ENCODE measurements at places on chromosomes 16 and 17. TPM values are rescaled to one million over a fixed set of nuclear protein-coding genes. Genes with fewer than 3 reads are reported as not detected.

ZG16 gene
- polyA plus RNA-seq, result 0.08 TPM

TTLL6 gene
- polyA plus RNA-seq, result 0.07 TPM

SLC5A11 gene
- not detected for polyA plus RNA-seq

ARHGDIG gene
- 11.4 TPM for polyA plus RNA-seq

CCT6B gene
- polyA plus RNA-seq, result 0.82 TPM

KRTAP2-1 gene
- not detected for polyA plus RNA-seq

NECAB2 gene
- polyA plus RNA-seq, result 2.1 TPM

METTL16 gene
- 24.3 TPM for polyA plus RNA-seq

LRRC37A2 gene
- 4.8 TPM for polyA plus RNA-seq

ATF7IP2 gene
- polyA plus RNA-seq, result 54.7 TPM

KSR1 gene
- polyA plus RNA-seq, result 6.3 TPM

CLEC10A gene
- 1.8 TPM for polyA plus RNA-seq

MSLN gene
- polyA plus RNA-seq, result not detected

FASN gene
- polyA plus RNA-seq, result 47.5 TPM

PIMREG gene
- polyA plus RNA-seq, result not detected

STX4 gene
- 50.5 TPM for polyA plus RNA-seq

HS3ST6 gene
- polyA plus RNA-seq, result not detected

OSGIN1 gene
- 7.4 TPM for polyA plus RNA-seq

SLC12A3 gene
- not detected for polyA plus RNA-seq

ACSM5 gene
- polyA plus RNA-seq, result 0.17 TPM

EXOC3L1 gene
- 7.0 TPM for polyA plus RNA-seq

ALDH3A1 gene
- polyA plus RNA-seq, result not detected

ZNF500 gene
- 7.1 TPM for polyA plus RNA-seq

SPNS3 gene
- polyA plus RNA-seq, result 0.50 TPM

EPOP gene
- polyA plus RNA-seq, result 3.1 TPM

AXIN2 gene
- polyA plus RNA-seq, result 20.0 TPM

MAP3K14 gene
- polyA plus RNA-seq, result 11.2 TPM

PRRT2 gene
- polyA plus RNA-seq, result 0.24 TPM

NQO1 gene
- polyA plus RNA-seq, result 14.3 TPM

SMIM36 gene
- polyA plus RNA-seq, result not detected

KRTAP9-4 gene
- polyA plus RNA-seq, result not detected

PITPNM3 gene
- 0.42 TPM for polyA plus RNA-seq

NACA2 gene
- polyA plus RNA-seq, result not detected

RAB26 gene
- 0.28 TPM for polyA plus RNA-seq

SOX15 gene
- polyA plus RNA-seq, result 2.2 TPM

TNP2 gene
- polyA plus RNA-seq, result not detected

CMTR2 gene
- polyA plus RNA-seq, result 2.4 TPM

SEPHS2 gene
- polyA plus RNA-seq, result 62.8 TPM

PER1 gene
- 164 TPM for polyA plus RNA-seq

KRT31 gene
- not detected for polyA plus RNA-seq

ZDHHC1 gene
- 5.1 TPM for polyA plus RNA-seq

DNASE1L2 gene
- polyA plus RNA-seq, result 0.50 TPM

CDH13 gene
- polyA plus RNA-seq, result 99.4 TPM

HOXB5 gene
- 0.04 TPM for polyA plus RNA-seq

CDC6 gene
- polyA plus RNA-seq, result 2.8 TPM

ALOX12B gene
- polyA plus RNA-seq, result not detected

SLFN11 gene
- polyA plus RNA-seq, result 7.8 TPM

KRT27 gene
- not detected for polyA plus RNA-seq

DPEP1 gene
- polyA plus RNA-seq, result not detected

OR1F1 gene
- not detected for polyA plus RNA-seq

TAT gene
- polyA plus RNA-seq, result not detected

TSPAN10 gene
- 0.07 TPM for polyA plus RNA-seq

STAC2 gene
- 0.76 TPM for polyA plus RNA-seq

RBFOX1 gene
- 15.5 TPM for polyA plus RNA-seq

CDR2 gene
- 8.4 TPM for polyA plus RNA-seq

OR4D1 gene
- not detected for polyA plus RNA-seq

GAS2L2 gene
- polyA plus RNA-seq, result not detected

CTRB1 gene
- 0.64 TPM for polyA plus RNA-seq

All from heart left ventricle (tissue), 16 donors.